ENCODE measurements at places on chromosomes 5 and 9.

DNA sequence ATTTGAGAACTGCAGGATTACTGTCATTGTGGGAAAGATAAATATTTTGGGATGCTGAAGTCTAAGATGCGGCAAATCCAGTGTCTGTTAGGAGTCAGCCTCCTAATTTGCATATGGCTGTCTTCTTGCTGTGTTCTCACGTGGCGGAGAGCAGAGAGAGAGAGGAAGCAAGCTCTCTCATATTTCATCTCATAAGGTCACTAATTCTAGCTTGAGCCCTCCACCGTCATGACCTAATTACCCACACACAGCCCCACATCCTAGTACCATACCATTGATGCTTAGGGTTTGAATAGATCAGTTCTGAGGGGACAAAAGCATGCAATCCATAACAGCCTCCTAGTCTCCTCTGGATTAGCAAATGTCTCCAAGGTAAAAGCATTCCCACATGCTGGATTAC, 124.5 kb downstream of the CDH12 start:
- no peak for DNase-seq

DNA sequence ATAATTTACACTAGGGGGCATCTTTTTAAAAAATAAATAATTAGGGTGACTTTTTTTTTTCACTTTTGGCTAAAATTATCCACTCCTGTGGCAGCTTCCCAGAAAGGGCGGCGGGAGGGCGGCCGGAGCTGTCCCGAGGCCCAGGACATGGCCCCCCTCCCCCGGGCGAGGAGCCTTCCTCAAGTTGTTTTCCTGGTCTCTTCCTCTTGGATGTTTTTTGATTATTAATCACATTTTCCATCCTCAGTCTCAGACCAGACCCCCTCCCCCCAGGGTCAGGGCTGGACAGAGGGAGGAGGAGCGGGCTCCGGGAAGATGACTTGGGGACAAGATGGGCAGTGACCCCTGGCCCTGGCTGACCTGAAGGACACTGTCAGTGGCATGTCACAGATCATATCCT, 4.7 kb upstream of the CNTFR start:
- no peak for DNase-seq

DNA sequence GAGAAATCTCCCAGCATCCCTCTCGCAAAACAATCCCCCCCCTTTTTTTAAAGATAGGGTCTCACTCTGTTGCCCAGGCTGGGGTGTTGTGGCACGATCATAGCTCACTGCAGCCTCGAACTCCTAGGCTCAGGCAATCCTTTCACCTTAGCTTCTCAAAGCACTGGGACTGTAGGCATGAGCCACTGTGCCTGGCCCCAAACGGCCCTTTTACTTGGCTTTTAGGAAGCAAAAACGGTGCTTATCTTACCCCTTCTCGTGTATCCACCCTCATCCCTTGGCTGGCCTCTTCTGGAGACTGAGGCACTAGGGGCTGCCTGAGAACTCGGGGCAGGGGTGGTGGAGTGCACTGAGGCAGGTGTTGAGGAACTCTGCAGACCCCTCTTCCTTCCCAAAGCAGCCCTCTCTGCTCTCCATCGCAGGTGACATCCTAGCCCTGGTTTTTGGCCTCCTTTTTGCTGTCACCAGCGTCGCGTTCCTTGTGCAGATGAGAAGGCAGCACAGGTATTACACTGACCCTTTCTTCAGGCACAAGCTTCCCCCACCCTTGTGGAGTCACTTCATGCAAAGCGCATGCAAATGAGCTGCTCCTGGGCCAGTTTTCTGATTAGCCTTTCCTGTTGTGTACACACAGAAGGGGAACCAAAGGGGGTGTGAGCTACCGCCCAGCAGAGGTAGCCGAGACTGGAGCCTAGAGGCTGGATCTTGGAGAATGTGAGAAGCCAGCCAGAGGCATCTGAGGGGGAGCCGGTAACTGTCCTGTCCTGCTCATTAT, 6.8 kb downstream of the CA9 start:
- no peak for DNase-seq

- no peak for DNase-seq
Measured at GRCh38 chr9:130845254-130845653, 10.2 kb downstream of the ABL1 start.

DNA sequence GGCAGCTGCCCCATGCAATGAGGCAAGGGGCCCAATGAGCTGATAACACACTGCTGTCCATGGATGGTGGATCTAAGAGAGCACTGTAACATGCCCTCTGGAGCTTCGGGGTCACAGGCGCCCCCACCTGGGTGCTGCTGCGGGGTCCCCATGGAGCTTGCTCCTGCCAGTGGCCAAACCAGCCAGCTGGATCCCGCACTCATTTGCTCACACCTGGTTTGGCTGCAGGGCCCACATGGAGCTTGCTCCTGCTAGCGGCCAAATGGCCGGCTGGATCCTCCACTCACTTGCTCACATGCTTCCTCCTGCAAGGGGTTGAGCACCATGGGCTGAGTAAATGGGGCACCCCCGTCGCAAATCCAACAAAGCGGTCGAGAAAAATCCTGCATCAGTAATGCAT, 68.3 kb upstream of the ARL15 start:
- DNase-seq, result no peak

DNA sequence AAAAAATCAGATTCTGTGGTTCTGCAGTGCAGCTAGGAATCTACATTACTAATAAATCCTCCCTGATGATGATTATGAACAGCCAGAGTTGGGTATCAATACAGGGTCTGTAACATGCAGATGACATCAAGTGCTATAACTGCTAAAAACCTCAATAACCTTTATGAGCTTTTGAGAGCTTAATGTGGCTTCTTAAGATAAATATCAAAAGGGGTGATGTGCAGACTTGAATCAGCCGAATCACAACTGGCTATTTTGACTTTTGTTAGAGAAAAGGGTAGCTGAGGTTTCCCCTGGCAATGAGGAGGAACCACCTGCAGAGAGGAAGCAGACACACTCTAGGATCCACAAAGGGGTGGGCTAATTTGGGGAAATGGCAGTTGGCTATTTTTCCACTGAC, 30.2 kb downstream of the CAPSL start:
- DNase-seq, result no peak

- DNase-seq, result no peak
Measured at GRCh38 chr9:8857926-8858595, 1058.5 kb upstream of the DMAC1 start.

DNA sequence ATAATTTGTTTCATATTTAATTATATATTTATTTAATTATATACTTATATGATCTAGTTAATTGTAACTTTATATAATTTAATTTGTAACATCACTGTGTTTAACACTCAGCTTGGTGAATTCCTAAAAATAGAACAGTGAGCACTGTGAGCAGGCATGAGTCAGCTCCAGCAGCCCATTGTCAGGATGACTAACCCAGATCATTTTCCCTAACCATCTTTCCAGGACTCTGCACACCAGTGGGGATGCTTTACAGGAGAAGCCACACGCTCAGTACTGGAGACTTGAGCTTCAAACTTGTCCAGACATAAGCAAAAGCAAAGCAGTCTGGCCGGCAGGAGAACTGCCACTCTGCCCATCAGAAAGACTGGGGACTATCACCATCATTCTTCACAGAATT, 446.2 kb upstream of the TRPC7 start:
- DNase-seq, result peak; percentile 71

DNA sequence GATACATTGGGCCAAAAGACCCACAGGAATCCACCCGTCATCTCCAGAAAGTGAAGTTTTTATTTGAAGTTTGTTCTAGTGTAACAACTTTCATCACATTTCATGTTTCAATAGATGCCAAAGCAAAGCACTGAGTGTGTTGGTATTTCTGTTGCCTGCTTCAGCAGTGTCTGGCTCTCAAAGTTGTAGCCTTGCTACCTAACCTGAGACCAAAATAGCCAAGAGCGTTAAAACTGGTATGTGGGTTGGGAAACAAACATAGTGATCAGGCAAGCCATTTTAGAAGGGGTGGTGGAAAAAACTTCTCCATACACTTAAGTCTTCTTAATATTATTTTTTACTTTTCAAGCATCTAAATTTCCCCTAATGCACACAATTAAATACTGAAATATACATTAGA, 150.3 kb upstream of the DHFR start:
- no peak for DNase-seq

- no peak for DNase-seq
Measured at GRCh38 chr9:89820337-89820736, 215.5 kb downstream of the GADD45G start.

DNA sequence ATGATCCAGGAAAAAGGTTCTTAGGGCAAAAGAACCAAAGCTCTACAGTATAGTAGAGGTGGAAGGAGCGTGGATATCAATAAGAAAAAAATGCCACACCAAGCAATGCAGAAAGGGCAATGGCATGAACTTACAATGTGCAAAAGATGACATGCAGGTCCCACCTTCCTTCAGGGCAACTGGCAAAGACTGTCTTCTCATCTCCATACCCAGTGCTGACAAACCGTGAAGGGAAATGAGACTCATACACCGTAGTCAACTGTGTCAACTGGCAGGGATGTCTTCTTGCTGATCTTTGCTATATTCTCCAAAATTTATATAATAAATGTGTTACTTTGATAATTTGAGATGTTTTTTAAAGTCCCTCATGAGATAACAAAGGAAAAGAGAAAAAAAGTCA, 36.0 kb downstream of the MED27 start:
- DNase-seq, result no peak

- DNase-seq, result no peak
Measured at GRCh38 chr9:33480106-33480505, 6.4 kb upstream of the NOL6 start.

DNA sequence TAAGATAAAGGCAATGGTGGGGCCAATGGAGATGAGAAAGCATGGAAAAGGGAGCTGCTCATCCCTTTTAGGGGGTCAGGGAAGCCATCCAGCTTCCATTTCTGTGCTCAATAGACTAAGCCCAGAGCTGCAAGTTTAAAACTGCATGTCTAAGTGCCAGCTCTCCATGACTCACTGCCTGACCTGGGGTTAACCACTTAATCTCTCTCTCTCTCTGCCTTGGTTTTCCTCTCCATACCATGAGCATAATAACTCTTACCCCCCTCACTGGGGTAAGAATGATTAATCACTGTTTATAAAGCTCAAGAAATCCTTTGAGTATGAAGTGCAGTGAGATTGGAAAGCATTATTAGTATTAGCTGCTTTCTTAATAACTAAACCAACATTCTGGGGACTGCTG, 1382.4 kb upstream of the WWC1 start:
- DNase-seq, result peak; percentile 47

DNA sequence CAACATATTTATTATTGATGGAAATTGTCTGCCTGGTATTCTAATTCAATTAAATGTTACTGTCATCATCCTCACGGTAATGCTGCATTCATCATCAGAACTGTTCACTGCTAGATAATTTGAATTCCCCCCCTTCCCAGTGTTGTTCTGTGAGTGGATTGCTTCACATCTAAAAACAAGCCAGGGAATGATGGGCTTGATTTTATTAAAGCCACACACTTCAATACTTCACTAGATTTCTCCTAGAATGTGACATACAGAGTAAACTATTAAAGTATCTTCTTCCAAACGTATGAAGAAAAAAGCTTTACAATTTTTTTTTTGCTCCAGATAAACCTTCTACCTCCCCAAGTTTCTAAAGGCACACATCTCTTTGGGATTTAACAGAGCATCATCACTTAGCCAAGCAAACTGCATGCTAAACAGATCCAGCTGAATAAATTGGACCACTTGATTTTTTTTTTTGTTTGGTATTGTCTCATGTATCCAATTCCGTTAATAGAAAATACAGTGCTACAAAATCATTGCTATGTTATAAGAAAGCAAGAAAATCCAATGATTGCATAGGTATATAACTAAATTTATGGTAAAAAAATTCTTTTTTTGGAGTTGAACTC, 692.4 kb downstream of the MTRR start:
- DNase-seq, result no peak

- DNase-seq, result peak; percentile 51
Measured at GRCh38 chr9:4062966-4063365, 236.9 kb downstream of the GLIS3 start.

GRCh38 chr5:122947372-122947771, 89.2 kb downstream of the PPIC start:
- no peak for DNase-seq

DNA sequence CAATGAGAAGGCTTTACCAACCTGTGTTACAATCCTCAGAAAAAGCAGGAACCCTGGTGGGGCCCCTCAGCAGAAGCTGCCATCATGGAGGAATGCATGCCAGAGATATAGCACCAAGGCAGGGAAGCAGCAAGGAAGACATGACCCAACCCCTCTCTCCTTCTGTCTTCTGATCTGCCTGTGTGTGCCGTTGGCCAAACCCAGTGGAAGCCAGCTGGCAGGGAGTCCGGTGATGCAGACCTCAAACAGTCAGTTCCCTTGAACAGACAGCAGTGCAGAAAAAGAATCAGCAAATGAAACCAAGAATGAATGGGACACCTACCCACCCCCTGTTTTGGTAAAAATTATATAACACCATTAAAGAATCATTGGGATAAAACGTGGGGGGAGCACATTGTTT, 234.2 kb downstream of the ZNF608 start:
- DNase-seq, result no peak
